Activated T-cell treated with anti-CD3 and anti-CD28 coated beads for 48 hours (primary cell): ENCODE measurements at places on chromosomes 3 and 15.

- DNase-seq = no peak
Measured at GRCh38 chr3:153555919-153556318, 393.9 kb downstream of the RAP2B start.

GRCh38 chr3:123448536-123449101 is at the start of gene ADCY5:
TSS of gene ADCY5 (minus strand) at chr3:123449090. CDS start at chr3:123448545, 545 bp downstream.
- DNase-seq = no peak

GRCh38 chr3:72163809-72164634 is 379.1 kb upstream of the PROK2 start:
- no peak for DNase-seq

DNA sequence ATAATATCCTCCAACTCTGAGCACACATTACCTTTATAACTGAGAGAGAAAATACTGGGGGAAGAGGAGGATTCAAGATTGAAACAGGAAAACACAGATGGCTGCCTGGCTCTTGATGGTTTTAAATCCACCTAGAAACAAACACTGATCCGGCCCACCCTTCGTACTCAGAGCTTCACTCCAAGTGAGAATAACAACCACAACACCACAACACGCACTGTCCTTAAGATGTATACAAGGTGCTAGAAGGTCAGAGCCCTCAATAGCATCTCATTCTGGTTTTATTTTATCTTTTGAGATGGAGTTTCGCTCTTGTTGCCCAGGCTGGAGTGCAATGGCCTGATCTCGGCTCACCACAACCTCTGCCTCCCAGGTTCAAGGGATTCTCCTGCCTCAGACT is 9.9 kb downstream of the IP6K2 start:
- no peak for DNase-seq

DNA sequence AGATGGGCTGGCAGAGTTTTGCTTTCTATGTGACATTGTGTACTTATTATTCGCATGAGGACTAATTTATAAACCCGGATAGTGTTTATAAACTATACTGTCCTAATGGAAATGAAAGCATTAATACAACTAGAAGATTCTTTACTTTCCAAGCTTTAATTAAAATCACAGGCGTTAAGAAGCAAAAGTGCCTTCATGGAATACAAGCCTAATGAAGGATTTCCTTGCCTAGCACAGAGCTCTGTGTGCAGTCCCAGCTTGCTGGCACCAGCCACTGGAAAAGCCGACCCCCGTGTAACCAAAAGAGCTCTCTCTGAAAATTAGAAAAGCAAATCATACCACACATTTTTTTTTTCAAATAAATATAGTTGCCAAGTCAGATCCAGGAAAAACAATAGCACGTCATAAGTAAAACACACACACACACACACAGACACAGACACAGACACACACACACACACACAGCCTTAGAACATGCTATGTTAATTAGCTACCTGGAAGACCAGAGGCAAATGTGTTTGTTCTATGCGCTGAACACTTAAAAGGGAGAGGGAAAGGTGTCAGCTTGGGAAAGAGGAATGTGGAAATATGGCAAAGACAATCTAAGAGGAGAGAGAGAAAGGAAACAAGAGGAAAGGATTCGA is 1084.2 kb downstream of the TUSC7 start:
- DNase-seq = no peak

- no peak for DNase-seq
Measured at GRCh38 chr3:143814443-143814889, 33.8 kb downstream of the SLC9A9 start.

DNA sequence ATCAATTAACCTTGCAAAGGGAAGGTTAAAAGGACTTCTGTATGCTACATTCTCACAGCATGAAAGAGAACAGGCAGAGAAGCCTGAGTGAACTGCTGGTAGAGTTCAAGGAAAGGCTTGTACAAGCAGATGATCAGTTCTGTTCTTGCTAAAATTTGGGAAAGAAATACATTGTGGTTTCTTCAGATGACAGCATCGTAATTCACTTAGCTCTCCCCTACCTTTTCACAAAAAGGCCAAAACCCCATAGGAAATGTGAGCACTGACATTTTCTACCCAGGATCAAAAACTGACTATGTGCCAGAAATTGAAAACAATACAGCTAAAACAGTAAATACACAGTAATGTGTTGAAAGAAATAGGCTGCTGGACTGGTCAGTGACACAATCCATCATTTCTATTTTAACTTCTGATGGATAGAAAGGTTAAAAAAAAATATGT is 216.4 kb downstream of the DPH6 start:
- DNase-seq = no peak

DNA sequence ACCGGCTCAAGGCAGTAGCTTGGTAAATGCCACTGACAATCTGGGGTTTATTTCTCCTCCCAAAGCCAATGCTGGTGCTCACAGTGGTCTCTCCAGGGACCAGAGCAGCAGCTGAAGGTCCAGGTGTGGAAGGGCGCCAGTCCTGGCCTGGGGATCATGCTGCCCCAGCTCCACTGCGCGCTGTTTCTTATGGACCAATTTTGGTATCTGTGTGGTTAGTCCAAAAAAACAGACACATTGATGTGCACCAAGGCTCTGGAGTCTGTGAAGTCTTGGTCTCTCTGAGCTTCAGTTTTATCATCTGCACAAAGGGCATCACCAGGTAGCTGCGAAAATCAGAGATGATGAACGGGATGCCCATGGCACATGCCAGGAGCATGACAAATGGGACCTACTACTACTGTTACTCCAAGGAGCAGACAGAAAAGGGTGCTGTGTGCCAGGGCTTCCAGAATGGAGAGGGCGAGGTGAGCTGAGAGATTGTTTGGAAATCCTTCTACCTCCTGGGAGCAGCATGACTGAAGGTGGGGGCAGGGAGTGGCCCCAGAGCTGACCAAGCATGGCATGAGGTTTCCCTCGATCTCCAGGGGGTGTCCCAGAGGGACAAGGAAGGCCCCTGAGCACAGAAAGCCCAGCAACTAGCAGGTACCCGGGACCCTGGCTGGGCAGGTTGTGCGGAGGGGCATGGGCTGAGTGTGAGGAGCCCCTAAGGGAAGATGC is 134.3 kb upstream of the PRR20G start:
- DNase-seq = no peak

DNA sequence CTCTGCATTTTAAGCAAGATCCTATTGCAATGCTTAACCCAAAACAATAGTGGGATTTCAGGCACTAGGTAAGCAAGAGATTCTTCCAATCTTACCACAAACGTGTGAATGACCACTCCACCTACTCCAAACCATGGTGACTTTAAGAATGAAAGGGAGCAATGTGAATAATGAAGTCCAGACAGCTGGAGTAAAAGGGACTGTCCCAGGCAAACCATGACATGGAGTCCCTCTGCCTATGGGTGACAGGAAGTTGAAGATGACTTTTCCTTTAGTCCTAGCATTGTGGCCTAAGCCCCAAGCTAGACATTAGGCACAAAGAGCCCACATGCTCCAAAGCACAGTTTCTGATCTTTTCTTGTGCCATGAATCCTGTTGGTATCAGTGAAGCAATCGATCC is 179.0 kb downstream of the SHQ1 start:
- no peak for DNase-seq
